ENCODE measurements at places on chromosomes 4 and X. TPM values are rescaled to one million over a fixed set of nuclear protein-coding genes. Genes with fewer than 3 reads are reported as not detected.

The NKX3-2 gene
- 0.18 TPM for total RNA-seq

The IQCM gene
- total RNA-seq: not detected

The SPINK2 gene
- not detected for total RNA-seq

The GPRIN3 gene
- 9.8 TPM for total RNA-seq

The USP26 gene
- not detected for total RNA-seq

The FOXP3 gene
- total RNA-seq: 0.32 TPM

The PLAC8 gene
- 4.2 TPM for total RNA-seq

The GALNTL6 gene
- total RNA-seq: 1.6 TPM

The DDX53 gene
- not detected for total RNA-seq

The FATE1 gene
- total RNA-seq: not detected

The NSDHL gene
- 9.4 TPM for total RNA-seq

The PABPC5 gene
- 2.5 TPM for total RNA-seq

The IL2 gene
- total RNA-seq: not detected

The IL3RA gene
- total RNA-seq: 21.9 TPM

The FHIP1A gene
- 2.8 TPM for total RNA-seq

The CENPVL1 gene
- not detected for total RNA-seq

The TCEAL8 gene
- total RNA-seq: 43.4 TPM

The GPC3 gene
- 7.0 TPM for total RNA-seq

The ADGRG2 gene
- total RNA-seq: 1.7 TPM

The GAGE12E gene
- total RNA-seq: not detected

The PPARGC1A gene
- 3.8 TPM for total RNA-seq

The UNC5C gene
- 11.2 TPM for total RNA-seq

All from aorta (tissue), 5 donors.